ENCODE measurements at places on chromosomes 7 and 10.

DNA sequence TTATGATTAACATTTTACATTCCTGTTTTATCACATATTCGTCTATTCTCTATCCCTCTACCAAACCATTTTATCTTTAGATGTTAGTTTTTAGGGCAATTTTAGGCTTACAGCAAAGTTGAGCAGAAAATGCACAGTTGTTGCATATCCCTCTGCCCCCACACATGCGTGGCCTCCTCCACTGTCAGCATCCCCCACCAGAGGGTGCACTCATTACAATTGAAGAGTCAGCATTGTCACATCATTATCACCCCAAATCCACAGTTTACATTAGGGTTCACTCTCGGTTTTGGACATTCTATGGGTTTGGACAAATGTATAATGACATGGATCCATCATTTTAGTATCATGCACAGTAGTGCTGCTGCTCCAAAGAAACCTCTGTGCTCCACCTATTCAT lies 86.4 kb downstream of the WDR37 start:
- no peak for DNase-seq

DNA sequence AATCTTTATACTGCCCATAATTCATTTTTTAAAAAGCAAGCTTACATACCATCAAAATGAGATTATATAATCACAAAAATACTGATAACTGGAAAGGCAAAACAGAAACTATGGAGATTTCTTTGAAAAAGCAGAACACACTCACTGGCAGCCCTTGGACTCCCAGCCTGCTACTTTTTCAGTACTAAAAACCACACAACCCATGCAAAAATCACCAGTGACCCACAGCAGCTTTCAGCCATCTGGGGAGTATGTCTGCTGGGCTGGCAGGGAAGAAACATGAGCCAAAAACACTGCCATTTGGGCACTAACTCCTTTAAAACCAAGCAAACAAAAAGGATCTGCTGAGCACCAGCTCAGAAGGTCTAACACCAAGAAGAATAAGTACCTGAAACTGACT lies 80.0 kb upstream of the DDC start:
- no peak for DNase-seq

DNA sequence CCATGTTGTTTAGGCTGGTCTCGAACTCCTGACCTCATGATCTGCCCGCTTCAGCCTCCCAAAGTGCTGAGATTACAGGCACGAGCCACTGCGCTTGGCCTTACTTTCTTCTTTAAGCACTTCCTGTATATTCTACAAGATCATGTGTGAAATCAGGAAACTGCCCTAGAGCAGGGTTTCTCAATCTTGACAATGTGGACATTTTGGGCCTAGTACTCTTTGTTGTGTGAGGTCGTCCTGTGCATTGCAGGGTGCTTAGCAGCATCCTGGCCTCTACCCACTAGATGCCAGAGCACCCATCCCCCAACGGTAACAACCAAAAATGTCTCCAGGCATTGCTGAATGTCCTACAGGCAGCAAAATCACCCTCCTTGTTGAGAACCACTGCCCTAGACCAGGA lies 24.7 kb downstream of the RRP12 start:
- peak; percentile 94 for DNase-seq

GRCh38 chr10:44416021-44416771 lies 31.3 kb upstream of the CXCL12 start:
- DNase-seq: no peak

GRCh38 chr10:14549496-14549895 lies 218.8 kb upstream of the FRMD4A start:
- DNase-seq: no peak

Data from inflammatory macrophage (primary cell).